Skin of body (tissue), 3 donors: ENCODE measurements at places on chromosomes 3 and 15.

DNA sequence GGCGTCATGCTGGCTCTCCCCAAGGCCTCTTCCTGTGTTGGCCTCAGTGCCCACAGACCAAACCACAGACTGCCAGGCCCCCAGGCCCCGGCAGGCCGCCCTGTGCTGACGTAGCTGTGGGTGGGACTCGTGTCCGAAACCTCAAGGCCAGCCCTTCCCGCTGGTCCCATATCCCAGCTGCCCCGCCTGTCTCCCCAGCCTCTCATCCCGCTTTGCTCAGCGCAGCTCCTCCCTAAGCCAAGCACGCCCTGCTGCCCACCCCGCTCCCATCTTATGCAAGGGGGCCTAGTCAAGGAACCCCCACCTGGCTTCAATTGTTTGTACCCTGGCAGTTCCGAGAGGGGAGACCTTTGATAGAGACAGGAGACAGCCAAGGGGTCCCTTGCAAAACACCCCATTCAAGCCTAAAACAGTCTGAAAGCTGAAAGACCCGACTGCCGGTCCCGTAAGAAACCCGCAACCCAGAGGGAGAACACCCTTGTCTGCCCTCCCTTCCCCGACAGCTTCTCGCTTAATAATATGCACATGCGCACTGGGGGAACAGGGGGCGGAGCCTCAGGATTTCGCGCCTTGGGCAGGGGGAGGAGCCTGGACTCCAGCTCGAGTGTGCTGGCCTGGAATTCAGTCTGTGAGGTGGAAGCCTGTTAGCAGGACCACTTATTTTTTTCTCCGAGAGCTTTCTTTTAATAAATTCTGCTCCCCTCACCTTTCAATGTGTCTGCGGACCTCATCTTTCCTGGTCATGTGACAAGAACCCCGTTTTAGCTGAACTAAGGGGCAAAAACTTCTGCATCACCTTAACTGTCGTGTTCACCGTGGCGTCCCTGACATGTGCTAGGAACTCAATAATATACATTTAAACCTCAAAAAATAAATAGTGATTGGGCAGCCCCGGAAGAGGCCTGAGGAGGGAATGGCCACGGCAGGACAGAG is 17.2 kb downstream of the TNFAIP8L3 start:
- DNase-seq: peak; percentile 62

DNA sequence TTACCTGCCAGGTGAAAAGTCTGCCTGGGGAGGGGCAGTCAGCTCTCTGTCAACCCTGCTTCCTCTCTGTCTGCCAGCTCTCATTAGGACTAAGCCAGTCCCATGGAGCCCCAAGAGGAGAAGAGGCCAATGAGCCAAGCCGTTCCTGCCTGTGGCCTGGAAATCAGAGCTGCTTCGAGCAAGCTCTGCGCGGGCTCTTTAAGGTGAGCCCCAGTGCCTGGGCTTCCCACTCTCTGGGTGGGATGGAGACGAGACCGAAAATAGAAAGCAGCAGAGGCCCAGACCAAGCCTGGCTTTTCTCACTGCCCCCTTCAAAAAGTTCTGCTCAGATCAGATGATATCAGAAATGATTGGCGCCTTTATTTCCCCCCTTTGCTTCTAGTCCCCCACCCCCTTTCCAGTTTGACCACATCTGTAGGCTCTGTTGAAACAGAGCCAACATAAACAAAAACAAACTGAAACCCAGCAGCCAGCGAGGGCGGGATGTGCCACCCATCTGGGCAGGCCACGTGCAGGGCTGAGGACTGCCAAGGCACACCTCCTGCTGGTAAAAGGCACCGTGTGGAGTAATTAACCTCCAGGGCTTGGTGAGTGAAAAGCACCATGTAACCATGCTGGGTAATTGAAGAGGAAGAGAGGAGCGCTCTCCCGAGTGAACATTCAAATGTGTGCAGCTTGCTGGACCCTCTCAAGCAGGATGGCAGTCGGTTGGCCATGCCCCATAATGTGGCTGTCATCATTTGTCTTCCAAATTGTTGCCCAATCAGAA is 471.0 kb upstream of the PROK2 start:
- DNase-seq: peak; percentile 33

GRCh38 chr3:142975316-142975995 is 12.0 kb upstream of the PAQR9 start:
- no peak for DNase-seq

GRCh38 chr3:129984125-129984524 is 9.6 kb downstream of the TRH start:
- no peak for DNase-seq

DNA sequence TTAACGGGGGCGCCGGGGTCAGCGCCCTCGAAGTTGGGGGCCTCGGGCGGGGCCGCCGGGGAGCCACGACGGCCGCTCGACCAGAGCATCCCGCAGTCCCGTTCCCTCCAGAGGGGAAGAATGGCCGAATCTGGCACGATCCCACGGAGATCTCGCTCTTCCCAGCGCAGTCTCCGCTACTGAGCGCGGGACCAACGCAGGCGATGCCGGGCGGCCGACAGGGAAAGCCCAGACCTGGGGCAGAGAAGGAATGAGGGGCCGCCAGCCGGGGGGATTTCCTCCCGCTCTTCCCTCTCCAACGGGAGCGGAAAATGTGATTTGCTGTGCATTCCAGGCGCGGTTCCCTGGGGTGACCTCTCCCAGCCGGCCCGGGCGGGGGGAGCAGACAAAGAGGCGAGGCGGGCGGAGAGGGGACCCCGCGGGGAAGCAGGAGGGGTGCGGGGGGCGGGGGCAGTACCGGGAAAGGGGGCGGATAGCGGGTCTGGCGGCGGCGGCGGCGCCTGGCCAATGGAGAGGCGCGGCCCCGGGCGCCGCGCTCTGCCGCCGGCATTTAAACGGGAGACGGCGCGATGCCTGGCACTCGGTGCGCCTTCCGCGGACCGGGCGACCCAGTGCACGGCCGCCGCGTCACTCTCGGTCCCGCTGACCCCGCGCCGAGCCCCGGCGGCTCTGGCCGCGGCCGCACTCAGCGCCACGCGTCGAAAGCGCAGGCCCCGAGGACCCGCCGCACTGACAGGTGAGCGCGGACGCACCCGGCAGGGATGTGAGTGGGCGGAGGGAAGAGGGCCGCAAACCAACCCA is at the start of gene GREM1:
GREM1 (plus strand) TSS at position 579 of the 801 bp plus-strand sequence. CDS start 12,687 bp downstream, outside the sequence.
- no peak for DNase-seq

GRCh38 chr3:112083239-112083638 is 3.0 kb upstream of the C3orf52 start:
- no peak for DNase-seq

DNA sequence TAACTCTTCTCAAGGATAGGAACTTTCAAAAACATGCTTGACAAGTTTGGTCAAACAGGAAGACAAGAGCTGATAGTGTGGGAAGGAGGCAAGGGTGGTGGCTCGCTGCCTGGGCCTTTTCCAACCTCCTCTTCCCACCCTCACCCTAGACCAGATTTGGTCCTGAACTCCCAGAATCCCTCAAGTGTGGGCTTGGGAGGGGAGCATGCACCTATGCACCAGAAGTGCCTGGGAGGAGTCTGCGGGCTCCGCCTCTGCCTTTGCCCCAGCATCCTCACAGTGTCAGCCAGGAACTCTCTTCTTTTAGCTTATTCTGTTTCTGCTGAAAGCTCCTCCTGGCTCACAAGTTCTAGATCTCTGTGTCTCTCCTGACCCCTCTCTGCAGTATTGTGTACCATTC is 126.2 kb upstream of the MRPS22 start:
- DNase-seq: no peak

DNA sequence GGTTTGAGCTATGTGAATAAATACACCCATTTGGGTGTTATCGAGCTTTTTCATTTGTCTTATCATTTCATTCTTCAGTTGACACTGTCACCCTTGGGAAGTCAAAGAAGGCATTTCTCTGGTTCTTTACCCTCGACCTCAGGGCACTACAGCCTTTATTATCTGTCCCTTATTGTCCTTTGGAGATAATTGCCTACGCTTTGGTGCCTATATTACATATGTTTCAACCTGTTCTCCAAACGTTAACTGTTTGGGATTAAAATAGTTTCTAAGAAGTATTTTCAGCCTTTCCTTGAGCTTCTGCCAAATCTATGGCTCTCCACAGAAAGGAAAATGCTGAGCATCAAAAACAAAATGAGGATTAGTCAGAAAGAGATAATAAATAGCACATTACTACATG is 395.4 kb upstream of the ADAMTS9 start:
- DNase-seq: peak; percentile 52

- peak; percentile 79 for DNase-seq
These were observed 49.4 kb upstream of the AKAP13 start for GRCh38 chr15:85330901-85331588.

- DNase-seq: no peak
These were observed 213.0 kb downstream of the MEIS2 start for GRCh38 chr15:36887214-36887961.

- no peak for DNase-seq
These were observed 126.7 kb downstream of the MTHFS start for GRCh38 chr15:79769933-79770759.

DNA sequence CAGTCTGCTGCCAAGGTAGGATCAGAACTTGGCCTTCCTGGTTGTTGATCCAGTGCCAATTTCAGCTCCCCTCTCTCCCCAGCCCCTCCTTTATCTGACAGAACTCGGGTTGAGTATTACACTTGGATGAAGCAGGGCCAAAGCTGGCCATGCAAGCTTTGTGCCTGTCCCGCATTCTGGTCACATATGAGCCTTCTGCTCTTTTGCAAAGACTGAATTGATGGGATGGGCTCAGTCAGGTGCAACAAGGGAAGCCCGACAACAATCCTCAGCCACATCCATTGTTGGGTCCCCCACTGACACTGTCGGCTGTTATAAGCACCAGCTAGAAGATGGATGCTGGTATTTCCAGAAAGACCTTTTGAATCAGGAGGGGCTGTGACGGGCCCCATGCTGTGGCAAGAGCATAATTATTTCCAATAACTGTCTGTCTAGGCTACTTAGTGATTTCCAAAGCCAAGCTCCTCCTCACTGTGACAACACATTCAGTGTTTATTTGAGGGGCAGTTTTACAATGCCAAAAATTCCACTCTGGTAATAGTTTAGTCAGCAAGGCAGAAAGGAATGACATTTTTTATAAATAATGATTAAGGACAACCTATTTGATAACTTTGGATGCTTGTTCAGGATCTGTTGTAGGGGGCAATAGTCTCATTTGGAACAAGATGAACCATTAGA is 146.8 kb upstream of the FRMD4B start:
- no peak for DNase-seq

DNA sequence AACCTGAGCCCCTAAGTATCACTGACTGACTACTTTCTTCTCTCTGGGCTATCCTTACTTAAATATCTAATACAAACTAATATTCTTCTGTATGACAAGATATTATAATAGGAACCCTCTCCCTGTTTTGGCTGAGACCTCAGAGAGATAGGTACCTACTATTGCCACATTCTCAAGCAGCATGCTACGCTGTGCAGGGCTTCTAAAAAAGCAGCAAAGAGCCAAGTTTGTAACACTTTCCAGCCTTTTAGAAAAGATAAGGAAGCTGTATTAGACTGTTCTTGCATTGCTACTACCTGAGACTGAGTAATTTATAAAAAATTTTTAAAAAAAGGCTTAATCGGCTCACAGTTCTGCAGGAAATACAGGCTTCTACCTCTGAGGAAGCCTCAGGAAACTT is 126.8 kb upstream of the ABI3BP start:
- DNase-seq: no peak

GRCh38 chr15:48285329-48286214 is 45.7 kb upstream of the DUT start:
- peak; percentile 73 for DNase-seq

DNA sequence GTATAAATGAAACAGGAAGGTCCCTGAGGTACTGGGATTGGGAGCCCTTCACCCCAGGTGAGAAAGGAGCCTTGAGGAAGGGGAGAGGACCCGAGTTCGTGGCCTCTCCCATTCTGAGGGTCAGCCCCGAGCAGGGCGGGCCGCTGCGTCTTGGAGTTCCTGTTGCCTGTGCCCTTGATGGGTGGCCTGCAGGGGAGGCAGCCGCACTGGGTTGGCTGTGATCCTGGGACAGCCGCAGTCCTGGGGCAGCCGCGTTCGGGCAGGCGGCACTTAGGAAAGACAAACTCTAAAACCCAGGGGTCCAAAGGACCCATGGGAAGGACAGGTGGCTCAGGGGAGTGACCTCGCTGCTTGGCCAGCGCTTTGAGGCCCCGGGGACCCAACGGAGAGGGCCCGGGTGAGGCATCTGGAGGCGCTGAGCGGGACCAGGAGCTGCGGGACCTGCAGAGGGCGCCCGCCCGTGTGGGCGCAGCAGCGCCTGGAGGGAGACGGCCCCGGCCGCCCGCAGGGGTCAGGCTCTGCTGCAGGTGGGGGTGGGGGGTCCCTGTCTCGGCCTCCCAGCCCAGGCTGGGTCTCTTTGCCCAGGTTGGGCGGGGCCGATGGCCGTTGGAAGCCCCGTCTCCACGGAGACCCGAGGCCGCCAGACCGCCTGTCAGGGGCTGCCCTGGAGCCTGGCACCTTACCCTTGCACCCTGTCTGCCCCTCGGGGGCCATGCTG is 65.1 kb downstream of the HMCES start:
- no peak for DNase-seq

DNA sequence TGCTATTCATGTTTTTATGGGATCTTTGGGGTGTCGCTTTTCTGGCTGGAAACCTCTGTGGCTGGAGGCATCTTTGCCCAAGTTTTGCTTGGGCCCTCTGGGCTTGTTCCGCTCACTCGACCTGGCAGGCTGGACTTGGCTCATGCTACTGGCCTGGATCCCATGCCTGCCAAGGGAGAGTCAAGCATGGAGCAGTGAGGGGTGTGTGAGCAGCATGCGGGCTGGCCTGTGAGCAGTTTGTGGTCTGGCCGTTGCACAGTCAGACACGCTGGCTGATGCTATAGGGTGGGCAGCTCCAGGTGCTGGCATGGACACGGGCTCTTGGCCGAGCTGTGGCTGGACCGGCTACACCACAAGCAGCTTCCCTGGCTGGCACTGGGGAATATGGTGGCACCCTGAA is 491.1 kb downstream of the AGBL1 start:
- no peak for DNase-seq

- DNase-seq: no peak
These were observed 15.8 kb upstream of the SLC27A2 start for GRCh38 chr15:50166216-50166615.

GRCh38 chr15:34366271-34367065 is 528 bp downstream of the LPCAT4 start:
- no peak for DNase-seq

DNA sequence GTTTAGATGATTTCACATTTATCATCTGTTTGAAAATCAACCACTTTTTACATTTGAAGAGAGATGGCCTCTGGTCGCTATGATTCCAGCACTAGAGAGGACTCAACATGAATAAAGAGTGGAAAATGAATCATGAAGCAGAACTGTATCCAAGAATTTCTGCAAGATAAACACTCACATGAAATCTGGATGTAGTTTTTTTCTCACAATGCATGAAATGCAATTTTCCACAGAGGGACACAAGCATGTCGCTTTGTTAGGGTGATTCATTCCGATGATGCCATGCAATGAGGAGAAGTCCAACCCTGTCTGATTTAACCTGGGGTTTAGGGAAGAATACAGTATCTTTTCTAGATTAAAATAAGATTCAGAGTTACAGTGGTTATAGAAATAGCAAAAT is 50.4 kb upstream of the ADCY5 start:
- no peak for DNase-seq

DNA sequence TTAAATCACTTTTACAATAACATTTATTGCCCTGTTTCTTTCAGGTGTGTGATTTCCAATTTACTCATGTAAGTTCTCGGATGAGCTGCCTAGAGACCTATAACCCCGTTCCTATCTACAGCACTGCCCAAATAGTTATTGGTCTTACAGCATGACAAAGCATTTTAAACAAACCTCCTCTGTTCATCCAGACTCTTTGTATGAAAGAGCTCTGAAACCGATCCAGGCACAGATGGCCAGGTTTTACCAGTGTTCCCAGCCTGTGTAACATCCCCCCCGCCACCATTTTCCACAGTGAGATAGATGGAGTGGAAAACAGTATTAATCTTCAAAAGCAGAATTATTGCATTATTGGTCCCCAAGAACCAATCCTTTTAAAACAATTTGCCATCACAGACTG is 59.0 kb upstream of the SPTSSB start:
- DNase-seq: no peak
